ENCODE measurements at places on chromosomes 3 and 15.

DNA sequence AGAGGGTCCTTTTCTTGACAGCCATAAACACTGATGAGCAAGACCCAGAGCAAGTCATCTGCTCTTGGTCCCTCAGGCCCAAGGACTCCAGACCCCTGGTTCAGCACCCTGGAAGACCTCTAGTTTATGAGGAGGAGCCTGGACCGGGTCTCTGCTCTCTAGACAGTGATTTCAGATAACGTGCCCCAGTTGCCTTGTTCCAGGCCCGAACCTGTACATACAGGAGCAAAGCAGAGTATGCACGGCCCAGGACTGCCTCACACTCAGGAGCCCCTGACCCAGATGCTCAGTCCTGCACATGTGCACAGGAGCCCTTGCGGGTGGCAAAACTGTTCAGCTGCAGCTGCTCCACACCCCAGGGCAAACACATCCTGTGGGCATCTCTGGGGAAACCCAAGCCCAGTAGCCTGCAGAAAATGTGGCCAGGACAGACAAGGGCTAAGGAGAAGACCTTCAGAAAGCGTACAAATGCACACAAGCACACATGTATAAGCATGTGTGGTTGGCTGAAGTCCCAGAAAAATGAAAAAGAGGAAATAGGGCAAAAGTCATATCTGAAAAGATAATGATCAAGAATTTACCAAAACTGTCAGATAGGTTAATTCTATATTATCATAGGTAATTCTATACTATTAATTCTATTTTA lies 59.9 kb upstream of the CORO2B start:
- no peak for DNase-seq

GRCh38 chr3:77052051-77052501 lies 12.2 kb downstream of the ROBO2 start:
- no peak for DNase-seq

DNA sequence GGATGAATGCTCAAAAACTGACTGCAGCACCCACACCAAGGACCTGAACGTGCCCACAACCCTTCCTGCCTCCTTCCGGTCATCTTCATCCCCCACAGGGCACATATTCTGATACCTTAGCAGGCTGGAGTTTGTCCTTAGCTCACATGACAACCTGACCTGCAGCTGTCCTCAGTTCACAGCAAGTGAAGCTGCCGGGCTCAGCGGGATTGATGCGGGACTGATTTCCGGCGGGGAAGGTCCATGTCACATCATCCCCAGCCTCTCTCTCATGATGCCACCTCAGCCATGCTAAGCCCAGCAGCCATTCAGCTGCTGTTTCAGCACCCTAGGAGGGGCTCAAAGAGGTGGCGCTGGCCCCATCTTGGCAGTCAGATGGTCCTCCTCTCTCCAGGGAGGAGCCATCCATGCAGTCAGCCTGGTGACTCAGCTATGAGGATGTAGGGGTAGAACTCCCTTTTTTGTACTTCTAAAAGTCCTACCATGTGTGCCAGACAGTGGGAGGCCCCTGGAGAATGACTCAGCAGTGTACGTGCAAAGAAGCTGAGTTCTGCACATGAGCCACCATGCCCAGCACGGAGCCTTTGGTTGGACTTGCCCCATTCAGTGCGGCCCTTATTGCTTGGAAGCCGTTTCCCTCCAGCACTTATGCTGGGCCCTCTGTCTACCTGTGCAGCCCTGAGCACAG lies 9.5 kb downstream of the CA12 start:
- DNase-seq = peak; percentile 96

DNA sequence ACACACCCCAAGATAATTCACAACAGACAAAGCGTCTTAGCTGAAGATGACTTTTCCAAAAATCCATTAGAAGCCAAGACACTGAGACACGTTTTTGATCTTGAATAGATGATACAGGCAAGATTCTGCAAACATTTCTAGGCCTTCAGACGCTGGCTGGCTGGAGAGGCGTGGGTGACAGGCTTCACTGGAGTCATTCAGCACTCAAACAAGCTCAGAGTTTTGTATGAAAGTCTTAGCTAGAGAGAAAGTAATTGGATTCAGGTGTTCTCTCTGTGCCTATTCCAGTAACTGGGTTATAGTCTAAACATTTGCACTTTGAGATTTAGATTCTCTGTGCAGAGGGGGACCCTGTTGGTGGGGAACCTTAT lies 147.7 kb upstream of the BHLHE40 start:
- no peak for DNase-seq

- no peak for DNase-seq
Observed at GRCh38 chr3:31035681-31036080, 141.2 kb upstream of the GADL1 start.

DNA sequence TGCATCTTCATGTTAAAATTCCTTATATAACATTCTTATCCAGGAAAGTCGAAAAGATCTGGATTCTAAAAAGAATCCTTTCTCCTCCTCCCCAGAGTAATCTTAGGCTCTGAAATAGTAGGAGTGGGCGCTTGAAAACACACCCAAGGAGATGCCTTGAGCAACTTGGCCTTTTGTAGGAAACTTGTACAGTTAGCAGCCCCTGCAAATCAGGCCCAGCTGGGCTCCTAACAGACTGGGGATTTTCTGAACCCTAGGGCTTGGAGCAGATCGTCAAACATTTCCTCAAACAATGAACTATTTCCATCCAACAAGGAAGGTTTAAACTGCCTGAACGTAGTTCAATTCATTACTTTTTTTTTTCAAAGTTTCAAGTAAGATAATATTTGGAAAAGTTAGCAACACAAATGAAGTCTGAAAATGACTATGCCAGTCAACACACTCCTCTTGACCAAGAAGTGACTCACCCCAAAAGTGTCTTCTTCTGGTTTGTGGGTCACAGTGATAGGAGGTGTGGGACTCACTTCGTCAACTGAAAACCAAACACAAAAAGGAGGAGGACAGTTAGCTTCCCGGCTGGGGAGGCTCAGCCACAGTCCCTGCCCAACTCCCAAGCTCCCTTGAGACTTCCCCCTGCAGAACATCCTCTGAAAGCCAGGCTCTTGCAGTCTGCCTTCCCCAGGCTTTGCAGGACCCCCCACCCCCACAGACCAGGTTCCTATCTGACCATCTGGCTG lies 129.7 kb downstream of the NTRK3 start:
- DNase-seq = no peak

GRCh38 chr15:52789601-52790168 lies 451 bp downstream of the ONECUT1 start:
- no peak for DNase-seq

GRCh38 chr3:196790636-196791035 lies 51.0 kb downstream of the PAK2 start:
- no peak for DNase-seq

DNA sequence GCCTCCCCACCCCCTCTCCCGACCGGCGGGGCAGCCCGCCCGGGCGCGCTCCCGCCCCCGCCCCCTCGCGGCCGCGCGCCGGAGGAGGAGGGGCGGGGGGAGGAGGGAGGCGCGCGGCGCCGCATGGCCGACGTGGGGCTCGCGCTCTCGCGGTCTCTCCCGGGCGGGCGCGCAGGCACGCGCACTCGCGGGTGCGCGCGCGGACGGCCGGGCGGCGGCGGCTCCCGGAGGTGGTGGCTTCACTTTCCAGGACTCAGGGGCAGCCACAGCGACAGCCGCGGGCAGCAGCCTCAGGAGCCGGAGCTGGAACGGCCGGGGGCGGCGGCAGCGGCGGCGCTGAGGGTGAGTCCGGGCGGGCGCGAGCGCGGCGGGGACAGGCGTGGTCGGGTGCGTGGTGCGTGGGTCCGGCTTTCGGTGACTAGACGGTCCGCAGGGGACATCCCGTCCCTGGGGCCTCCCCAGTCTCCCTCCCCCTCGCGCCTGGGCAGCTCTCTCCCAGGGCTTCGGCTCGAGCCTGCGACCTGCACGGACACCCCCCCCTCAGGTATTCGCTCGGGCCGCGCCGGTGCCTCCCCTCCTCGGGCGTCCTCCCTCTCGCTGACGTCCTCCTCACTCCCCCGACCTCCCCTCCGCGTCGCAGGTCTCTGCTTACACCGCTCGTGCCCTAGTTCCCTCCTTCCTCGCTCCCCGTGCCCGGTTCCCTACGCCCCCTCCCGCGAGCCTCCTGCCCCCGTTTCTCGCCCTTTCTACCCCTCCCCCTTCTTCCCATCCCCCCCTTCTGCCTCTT lies at the start of gene UBE2E2:
TSS of gene UBE2E2 (plus strand) at position 407 of the 787 bp plus-strand sequence.
- DNase-seq = peak; percentile 81

- DNase-seq = peak; percentile 53
Observed at GRCh38 chr3:172625404-172625803, 85.5 kb downstream of the NCEH1 start.

DNA sequence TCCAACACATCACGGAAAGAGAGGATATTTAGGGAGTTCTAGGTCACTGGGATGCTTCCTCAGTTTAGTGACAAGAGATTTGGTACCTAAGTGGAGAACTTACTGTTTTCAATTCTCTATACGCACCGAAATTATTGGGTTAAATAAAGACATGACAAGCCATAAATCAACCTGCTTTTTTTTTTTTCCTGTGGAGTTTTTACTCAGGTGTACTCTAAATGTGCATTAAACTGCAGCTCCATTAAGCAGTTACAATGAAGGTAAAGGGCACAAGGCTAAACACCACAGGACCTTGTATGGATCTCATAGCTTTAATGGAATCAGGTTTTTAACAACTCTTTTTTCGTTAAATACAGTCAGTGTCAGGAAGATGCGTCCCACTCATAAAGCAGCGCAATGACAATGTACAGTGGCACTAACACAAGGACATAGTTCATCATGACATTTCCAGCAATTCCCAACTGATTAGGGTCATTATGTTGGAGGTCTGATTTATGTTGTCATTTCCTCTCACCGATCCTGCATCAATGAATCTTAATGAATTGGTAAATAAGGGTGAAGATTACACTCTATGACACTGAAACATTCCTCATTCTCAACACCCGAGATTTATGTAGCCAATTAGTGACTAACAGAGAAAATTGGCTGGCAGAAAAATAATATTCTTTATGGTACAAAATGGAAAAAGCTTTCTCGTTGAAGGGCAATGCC lies 355.2 kb downstream of the FOXP1 start:
- DNase-seq = no peak

DNA sequence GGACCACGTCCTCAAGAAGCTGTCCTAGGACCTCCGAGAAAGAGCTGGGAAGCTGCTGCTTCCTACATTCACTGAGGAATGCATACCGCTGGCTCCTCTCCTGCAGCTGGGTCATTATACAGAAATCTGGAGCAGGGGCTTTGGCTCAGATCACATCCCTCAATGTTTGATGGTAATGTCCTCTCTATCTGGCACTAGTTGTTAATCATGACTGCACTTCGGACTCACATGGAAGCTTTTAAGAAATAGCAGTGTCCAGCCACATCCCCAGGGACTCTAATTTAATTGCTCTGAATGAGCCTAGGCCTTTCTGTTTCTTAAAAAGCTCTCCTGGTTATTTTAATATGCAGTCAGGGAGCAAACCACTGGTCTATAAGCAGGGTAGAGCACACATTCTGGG lies 25.7 kb upstream of the MYRIP start:
- DNase-seq = no peak

DNA sequence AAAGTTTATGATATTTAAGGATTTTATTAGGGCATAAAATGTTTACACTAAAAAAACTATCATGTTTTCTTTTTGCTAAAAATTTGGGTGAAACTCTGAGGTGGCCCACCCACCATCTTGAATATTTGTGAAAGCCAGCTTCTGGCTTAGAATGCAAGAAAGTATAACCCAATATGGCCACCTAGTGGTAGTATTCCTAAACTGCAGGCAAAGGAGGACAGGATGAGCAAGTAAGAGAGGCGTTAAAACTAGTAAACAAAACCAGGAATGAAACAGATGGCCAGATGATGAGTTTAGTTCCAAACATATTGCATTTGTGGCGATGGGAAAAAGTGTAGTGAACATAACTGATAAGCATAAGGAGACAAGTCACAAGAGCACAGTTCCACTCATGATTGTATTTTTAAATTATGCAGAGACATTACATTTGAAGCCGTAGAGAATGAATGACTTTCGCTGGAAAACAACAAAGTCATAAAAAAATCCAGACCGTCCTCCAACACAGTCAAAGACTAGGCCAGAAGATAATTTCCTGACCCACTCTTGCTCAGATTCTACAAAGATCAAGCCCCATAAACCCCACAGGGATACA lies 103.3 kb upstream of the PRTG start:
- DNase-seq = peak; percentile 81

DNA sequence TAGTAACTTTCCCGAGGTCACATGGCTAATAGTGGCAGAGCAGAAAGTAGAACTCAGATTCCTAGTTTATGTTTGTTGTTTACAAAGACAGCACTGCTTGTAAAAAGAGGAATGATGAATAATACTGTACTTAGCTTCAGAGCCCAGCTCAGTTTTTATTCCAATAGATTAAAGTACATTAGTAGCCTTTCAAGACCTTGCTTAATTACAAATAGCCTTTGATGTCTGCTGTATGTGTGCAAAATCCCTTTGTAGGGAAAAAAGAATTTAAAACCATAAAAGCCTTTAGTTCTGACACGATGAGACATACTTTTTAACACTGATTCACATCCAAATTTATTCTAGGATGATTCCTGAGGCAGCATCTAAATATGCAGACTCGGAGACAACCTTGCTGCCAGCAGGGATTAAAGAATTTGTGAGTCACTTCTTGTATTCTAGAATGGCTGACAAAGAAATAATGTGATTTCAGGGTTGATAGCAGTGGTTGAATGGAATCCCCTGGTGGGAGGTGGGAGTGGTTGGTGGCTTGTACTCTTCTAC lies 324.2 kb upstream of the TGFBR2 start:
- DNase-seq = no peak

- DNase-seq = no peak
Observed at GRCh38 chr3:158531334-158531733, 39.7 kb upstream of the MLF1 start.

- DNase-seq = peak; percentile 3
Observed at GRCh38 chr15:76898102-76898501, 7.0 kb downstream of the SCAPER start.

DNA sequence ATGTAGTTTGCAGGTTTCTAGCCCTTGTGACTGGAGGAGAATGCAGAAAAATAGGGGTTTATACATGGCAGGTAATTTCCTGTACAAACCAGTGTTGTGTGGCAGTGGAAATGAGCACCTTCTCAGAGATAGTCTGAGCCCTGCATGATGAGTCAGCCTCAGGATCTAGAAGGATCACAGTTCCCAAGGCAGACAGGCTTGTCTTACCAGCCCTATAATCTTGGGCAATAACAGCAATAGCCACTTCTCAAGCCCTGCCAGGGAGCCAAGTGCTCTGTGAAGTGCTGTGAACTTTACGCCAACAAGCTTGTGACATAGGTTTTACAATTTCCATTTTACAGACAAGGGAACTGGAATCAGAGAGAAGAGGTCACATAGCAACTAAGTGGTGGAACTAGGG lies 89.4 kb downstream of the CD47 start:
- DNase-seq = peak; percentile 82

Measured in suppressor macrophage treated with lipopolysaccharide for 4 hours (primary cell).